ENCODE measurements at places on chromosomes 5 and 9. TPM values are rescaled to one million over a fixed set of nuclear protein-coding genes. Genes with fewer than 3 reads are reported as not detected.

DNA sequence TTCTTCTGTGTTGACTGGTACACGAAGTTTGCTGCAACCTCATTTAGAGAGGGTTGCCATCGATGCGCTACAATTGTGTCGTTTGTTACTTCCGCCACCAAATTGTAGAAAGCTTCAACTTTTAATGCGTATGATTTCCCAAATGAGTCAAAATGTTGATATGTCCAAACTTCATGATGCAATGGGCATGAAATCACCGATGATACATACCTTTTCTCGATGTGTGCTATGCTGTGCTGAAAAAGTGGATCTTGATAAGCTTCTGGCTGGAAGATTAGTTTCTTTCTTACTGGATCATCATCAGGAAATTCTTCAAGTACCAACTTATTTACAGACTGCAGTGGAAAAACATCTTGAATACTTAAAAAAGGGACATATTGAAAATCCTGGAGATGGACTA lies 65.7 kb downstream of the TMEM38B start:
- no peaks in the 10 kb centered on the region for H3K4me1 ChIP-seq
- no peak for DNase-seq
- H3K36me3 ChIP-seq = no peaks in the 10 kb centered on the region
- H3K27ac ChIP-seq = no peak overlapping the region

DNA sequence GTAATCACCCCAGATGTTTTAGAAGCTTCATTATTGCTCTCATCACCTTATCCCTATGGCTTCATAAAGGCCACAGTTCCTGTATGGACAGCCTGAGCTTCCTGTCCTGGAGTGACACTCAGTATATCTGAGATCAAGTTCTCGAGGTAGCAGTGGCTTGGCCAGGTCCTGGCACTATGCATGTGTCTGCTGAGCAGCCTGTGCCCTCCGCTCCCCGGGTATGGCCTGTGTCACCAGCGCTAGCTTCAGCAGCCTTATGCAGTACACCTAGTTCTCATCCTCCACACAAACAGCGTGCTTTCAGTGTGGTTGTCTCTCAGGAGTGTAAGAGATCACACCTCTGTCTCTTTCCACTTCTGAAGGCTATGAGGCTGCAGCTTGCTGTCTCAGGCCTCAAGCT lies 514.7 kb downstream of the DIRAS2 start:
- H3K27me3 ChIP-seq = peaks cover 4% of the 10 kb centered on the region
- DNase-seq = no peak
- no peak overlapping the region for H3K4me3 ChIP-seq
- no peaks in the 10 kb centered on the region for H3K36me3 ChIP-seq
- H3K27ac ChIP-seq = no peak overlapping the region

GRCh38 chr5:126527158-126527557 lies 67.9 kb downstream of the ALDH7A1 start:
- H3K4me3 ChIP-seq = no peak overlapping the region
- no peaks in the 10 kb centered on the region for H3K4me1 ChIP-seq
- no peaks in the 10 kb centered on the region for H3K36me3 ChIP-seq
- H3K27ac ChIP-seq = no peak overlapping the region
- no peak for DNase-seq
- peaks cover 3% of the 10 kb centered on the region for H3K27me3 ChIP-seq

- H3K36me3 ChIP-seq = no peaks in the 10 kb centered on the region
- H3K27me3 ChIP-seq = no peaks in the 10 kb centered on the region
- H3K27ac ChIP-seq = no peak overlapping the region
- no peak for DNase-seq
Measured at GRCh38 chr5:79800979-79801827, 111.6 kb downstream of the CMYA5 start.

- DNase-seq = no peak
- no peaks in the 10 kb centered on the region for H3K4me1 ChIP-seq
- H3K27me3 ChIP-seq = no peaks in the 10 kb centered on the region
- H3K27ac ChIP-seq = no peak overlapping the region
- H3K4me3 ChIP-seq = no peak overlapping the region
Measured at GRCh38 chr5:10524376-10525123, 39.3 kb upstream of the ANKRD33B start.

GRCh38 chr9:74431467-74431866 lies 65.7 kb upstream of the RORB start:
- H3K27me3 ChIP-seq = no peaks in the 10 kb centered on the region
- no peak overlapping the region for H3K27ac ChIP-seq
- H3K36me3 ChIP-seq = no peaks in the 10 kb centered on the region
- H3K4me3 ChIP-seq = no peak overlapping the region
- no peak for DNase-seq

GRCh38 chr5:98839469-98840383 lies 66.3 kb downstream of the RGMB start:
- no peak for DNase-seq
- H3K27me3 ChIP-seq = no peaks in the 10 kb centered on the region
- H3K27ac ChIP-seq = no peak overlapping the region
- no peak overlapping the region for H3K4me3 ChIP-seq

- no peak overlapping the region for H3K27ac ChIP-seq
- H3K36me3 ChIP-seq = peaks cover 59% of the 10 kb centered on the region
- H3K27me3 ChIP-seq = no peaks in the 10 kb centered on the region
- no peak for DNase-seq
- H3K4me1 ChIP-seq = no peaks in the 10 kb centered on the region
Measured at GRCh38 chr9:129011170-129011569, 17.0 kb downstream of the SH3GLB2 start.

- H3K27ac ChIP-seq = no peak overlapping the region
- DNase-seq = no peak
- H3K36me3 ChIP-seq = no peaks in the 10 kb centered on the region
- H3K4me1 ChIP-seq = no peaks in the 10 kb centered on the region
Measured at GRCh38 chr5:159905496-159905895, 10.8 kb upstream of the ADRA1B start.

DNA sequence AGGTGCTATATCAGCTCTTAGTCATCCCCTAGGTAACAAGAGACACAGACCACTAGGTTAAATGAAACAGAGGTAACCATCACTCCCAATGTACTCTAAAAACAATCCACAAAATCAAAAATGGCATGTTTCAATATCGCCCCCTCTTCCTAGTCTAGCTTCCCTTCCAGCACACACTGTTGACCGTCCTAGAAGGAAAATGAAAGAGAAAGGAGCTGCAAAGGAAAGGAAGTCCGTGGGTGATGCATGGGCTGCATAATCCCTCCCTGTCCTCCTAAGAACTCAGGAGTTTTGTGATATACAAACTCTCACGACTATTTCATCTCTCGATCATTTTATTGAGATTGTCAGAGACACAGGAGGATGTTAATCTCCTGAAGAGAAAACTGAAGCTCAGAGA lies 101.6 kb downstream of the RFK start:
- no peak for DNase-seq
- no peak overlapping the region for H3K4me3 ChIP-seq
- H3K27me3 ChIP-seq = no peaks in the 10 kb centered on the region
- no peaks in the 10 kb centered on the region for H3K36me3 ChIP-seq
- peaks cover 3% of the 10 kb centered on the region for H3K4me1 ChIP-seq

DNA sequence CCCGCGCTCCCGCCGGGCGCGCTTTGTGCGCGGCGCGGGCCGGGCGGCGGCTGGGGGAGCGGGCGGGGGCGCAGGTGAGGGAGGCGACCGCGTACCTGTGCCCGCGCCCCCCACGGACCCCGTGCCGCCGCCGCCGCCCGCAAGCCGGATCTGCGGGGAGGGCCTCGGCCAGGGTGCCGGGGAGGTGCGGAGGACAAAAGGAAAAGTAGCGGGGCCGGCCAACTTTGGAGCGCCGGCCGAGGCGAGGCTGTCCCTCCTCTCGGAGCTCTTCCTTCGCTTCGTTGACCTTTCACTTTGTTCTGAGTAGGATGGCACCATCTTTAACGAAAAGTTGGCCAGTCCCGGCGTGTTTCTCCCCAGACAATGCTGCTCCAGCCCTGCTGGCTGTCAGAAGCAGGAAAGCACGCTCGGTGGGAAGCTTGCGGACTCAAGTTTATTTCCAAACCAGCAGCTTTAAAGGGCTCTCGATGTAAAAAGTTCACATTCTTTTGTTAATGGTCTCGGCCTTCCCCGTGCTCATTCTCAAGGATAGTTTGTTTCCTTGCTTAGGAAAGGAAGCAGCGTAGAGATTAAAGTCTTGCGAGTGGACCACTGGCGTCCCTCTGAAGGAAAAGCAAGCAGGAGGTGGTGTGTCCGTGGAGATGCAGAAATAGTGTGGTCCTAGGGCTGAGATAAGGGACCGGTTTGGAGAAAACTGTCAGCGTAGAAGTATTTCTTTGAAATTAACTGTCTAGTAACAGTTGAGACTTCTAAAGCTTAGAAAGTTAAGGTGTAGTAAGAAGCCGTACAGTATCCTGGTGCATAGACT lies 639 bp downstream of the EHMT1 start:
- H3K4me1 ChIP-seq = peaks cover 31% of the 10 kb centered on the region
- no peak for DNase-seq
- H3K27ac ChIP-seq = peak overlapping the region; percentile 72
- peaks cover 15% of the 10 kb centered on the region for H3K36me3 ChIP-seq

Gene HACD4
- total RNA-seq = 14.0 TPM

Gene NPDC1
- 0.87 TPM for total RNA-seq

Gene ADRB2
- total RNA-seq = 47.1 TPM

Gene VDAC1
- total RNA-seq = 54.0 TPM

Gene ZDHHC11
- 2.2 TPM for total RNA-seq

Measured in natural killer cell (primary cell).